ENCODE measurements at places on chromosomes 5 and 9.

GRCh38 chr5:94420885-94421284, 197.5 kb downstream of the KIAA0825 start:
- no peak for DNase-seq

GRCh38 chr9:36914212-36914577, 119.9 kb downstream of the PAX5 start:
- no peak for DNase-seq

DNA sequence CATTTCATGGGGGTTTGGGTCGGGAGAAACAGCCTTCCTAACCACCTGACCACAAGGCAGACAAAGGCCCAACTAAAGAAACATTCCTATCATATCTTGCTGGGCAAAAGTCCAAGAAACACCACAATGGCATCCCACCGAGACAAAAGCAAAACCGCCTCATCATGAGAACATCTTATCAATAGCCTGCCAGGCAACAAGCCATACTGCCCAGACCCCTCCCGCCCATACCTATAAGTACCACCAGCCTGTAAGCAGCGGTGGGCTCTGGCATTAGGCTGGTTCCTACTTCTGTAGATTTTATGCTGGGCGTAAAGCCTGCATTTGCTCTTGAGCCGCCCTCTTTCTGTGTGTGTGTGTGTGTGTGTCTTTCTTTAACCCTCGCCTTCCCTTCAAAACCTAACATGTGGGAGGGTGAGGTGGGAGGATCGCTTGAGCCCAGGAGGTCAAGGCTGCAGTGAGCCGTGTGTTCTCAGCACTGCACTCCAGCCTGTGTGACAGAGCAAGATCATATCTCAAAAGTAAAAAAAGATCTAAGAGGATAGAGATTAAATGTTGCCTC, 56.9 kb downstream of the PDE6A start:
- no peak for DNase-seq

DNA sequence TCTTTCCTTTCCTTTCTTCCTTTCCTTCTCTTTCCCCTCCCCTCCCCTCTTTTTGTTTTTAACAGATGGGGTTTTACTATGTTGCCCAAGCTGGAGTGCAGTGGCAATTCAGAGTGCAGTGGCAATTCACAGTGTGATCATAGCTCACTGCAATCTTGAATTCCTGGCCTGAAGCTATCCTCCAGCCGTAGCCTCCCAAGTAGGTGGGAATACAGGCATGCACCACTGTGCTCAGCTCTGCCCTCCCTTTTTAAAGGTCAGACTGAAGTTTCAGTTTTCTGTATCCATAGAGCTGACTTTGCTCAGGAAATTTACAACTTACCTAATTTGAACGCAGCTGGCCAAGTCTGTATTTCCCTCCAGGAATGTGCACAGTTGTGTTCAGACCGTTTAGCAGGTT, 696 bp downstream of the CCL28 start:
- DNase-seq, result no peak

GRCh38 chr5:133309166-133309795, 257.5 kb downstream of the HSPA4 start:
- DNase-seq, result no peak

DNA sequence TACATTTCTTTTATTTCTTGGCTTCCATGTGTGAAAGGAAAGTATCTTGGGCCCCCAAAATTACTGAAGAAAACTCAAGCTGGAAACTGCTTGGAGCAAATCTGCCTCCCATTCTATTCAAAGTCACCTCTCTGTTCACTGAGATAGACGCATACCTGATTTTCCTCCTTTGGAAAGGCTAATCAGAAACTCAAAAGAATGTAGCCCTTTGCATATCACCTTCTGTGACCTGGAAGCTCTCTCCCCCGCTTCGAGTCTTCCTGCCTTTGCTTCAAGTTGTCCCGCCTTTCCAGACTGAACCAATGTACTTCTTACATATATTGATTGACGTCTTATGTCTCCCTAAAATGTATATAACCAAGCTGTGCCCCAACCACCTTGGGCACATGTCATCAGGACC, 5.0 kb upstream of the RXFP3 start:
- DNase-seq, result no peak

- DNase-seq, result no peak
Observed at GRCh38 chr9:106092083-106092482, 397.7 kb downstream of the TMEM38B start.

GRCh38 chr9:71121275-71122021, at the start of gene TRPM3:
TSS of gene TRPM3 (minus strand) at chr9:71121621. CDS start at chr9:71121354, 267 bp downstream.
- no peak for DNase-seq

DNA sequence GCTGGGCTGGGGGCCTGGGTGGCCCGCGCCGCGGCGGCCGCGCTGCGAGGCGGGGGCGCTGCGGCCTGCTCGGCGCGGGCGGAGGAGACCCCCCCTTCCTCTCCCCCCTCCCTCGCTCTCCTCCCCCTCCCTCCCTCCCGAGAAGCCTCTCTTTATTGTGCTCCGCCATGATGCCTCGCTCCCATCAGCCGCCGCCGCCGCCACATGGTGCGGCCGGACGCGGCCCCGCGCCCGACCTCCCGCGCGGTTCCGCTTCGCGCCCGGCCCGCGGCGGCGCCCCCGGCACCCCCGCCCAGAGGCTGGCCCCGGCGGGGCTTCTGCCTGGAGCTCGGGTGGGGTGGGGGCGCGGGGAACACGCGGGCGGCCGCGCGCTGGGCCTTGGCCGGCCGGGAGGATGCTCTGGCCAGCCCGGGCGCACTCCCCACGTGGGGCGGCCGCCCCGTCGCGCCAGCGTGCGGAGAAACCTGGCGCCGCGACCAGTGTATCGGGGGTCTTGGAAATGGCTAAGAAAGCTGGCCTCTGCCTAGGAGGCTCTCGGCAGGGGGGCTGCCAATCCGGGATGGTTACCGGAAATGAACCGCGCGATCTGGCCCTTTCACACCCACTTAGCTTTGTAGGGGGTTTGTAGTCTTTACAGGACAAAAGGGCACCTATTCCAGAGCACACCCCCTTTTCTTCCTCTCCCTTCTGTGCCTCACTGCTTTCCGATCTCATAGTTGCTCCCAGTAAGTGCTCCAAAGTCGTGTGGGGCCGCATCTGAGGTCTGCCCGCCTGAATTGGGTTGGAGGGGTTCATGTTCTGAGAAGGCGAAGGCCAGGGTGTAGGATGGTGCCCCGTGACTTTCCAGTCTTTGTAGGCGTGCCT, 1.0 kb downstream of the SET start:
- DNase-seq, result no peak

DNA sequence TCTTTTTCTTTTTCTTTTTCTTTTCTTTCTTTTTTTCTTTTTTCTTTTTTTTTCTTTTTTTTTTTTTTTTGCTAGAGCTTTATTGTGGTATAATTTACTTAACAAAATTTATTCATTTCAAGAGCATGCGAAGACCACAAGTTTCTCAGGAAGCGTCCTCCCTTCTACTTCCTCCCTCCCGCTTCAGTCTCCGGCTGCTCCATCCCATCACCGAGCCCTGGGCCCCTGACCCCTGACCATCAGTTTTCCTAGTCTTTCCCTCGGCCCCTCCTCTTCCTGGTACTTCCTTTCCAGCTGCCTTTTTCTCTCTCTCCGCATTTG, 34.7 kb downstream of the C9orf152 start:
- no peak for DNase-seq

- no peak for DNase-seq
Observed at GRCh38 chr5:172193872-172194271, at the start of gene EFCAB9. TSS of gene EFCAB9 (plus strand) at chr5:172194172. CDS start at chr5:172194173, 1 bp downstream.

- DNase-seq, result no peak
Observed at GRCh38 chr9:114015607-114016006, 62.5 kb downstream of the AMBP start.

DNA sequence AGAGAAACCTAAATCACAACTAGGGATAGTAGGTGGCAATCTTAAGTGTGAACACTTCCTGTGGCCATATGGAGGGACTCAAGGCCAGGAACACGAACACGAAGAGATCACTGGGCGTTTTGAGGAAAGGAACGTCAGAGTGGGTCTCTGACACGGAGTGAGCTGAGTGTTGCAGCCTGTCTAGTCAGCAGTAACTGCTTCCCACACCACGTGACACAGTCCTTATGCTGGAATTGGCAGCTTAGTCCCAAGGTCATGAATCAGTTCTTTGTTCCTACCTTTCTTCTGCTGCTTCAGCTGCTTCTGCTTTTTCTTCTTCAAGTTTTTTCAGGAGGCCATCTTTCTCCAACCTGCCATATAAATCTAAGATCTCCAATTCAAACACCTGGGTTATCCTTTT, 18.2 kb downstream of the SPACA9 start:
- no peak for DNase-seq

- no peak for DNase-seq
Observed at GRCh38 chr5:172695232-172696054, 54.4 kb downstream of the NEURL1B start.

- DNase-seq, result no peak
Observed at GRCh38 chr9:106689089-106689488, 173.9 kb upstream of the ZNF462 start.

- no peak for DNase-seq
Observed at GRCh38 chr5:68534956-68535520, 319.5 kb downstream of the PIK3R1 start.

- DNase-seq, result no peak
Observed at GRCh38 chr9:14935964-14936363, 25.7 kb upstream of the FREM1 start.

GRCh38 chr9:15218994-15219393, 88.0 kb downstream of the TTC39B start:
- DNase-seq, result no peak

GRCh38 chr9:130633336-130634190, 30.8 kb upstream of the PRDM12 start:
- DNase-seq, result no peak

- DNase-seq, result no peak
Observed at GRCh38 chr5:127887282-127887681, 184.1 kb downstream of the CCDC192 start.

DNA sequence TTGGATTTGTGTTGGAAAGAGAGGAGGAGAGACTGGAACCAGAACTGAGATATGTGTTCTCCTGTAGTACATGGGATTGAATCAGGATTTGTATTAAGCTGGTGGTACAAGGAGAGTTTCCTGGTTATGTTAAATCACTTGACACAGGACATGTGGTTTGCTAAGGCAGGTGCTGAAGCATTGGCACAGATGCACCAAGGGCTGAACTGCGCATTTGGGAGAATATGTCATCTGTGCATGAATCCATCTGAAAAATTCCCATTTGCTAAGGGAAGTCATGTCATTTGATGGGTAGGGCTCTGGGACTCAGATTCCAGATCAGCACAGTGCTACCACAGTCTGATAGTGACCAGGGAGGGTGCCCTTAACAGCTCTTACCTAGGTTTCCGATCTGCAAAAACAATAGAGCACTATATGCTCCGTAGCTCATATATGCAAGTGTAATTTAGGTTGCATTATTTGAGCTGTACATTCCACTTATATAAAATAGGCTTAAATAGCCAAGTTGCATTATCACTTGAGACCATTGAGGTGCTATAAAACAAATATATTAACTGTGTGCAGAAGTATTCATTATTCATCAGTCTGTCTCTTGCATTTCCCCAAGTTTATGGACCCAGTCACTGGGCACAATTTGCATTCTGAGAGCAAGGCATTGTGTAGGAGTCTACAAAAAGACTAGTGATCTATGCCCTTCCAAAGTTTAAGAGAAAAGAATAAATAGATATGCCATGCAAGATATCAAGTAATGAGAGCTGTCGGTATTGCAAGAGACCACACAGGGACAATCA, 55.2 kb downstream of the ADAMTS16 start:
- DNase-seq, result no peak

DNA sequence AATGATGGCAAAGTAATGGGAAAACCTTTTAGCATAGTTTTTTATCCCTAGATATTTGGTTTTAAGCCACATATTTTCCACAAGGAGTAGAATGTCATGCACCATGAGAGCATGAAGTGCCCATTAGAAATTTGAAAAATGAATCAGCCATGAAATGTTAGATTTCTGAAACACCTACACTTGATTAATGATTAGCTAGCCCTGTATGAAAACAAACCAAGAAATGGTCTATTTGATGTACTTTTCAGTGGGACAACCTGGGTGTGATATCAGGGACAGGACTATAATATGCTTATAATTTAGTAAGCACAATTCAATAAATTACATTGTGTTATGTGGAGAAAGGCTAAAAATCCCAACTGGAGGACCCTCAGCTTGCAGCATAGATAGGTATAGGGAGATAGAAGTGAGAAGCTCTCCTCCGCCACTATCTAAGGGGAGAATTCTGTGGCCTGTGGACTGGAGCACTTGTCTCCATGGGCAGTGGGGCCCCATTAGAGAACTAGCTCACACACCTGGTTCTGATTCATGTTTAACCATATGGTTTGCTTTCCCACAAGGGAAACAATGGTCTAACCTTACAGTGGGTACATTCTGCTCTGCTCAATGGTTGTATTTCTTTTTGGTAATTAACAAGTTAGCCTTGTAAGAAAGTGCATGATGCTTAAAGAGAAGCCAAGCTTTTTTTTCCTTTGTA, 35.2 kb downstream of the NUP214 start:
- no peak for DNase-seq

- DNase-seq, result no peak
Observed at GRCh38 chr5:120037451-120037850, 408.1 kb downstream of the FAM170A start.

DNA sequence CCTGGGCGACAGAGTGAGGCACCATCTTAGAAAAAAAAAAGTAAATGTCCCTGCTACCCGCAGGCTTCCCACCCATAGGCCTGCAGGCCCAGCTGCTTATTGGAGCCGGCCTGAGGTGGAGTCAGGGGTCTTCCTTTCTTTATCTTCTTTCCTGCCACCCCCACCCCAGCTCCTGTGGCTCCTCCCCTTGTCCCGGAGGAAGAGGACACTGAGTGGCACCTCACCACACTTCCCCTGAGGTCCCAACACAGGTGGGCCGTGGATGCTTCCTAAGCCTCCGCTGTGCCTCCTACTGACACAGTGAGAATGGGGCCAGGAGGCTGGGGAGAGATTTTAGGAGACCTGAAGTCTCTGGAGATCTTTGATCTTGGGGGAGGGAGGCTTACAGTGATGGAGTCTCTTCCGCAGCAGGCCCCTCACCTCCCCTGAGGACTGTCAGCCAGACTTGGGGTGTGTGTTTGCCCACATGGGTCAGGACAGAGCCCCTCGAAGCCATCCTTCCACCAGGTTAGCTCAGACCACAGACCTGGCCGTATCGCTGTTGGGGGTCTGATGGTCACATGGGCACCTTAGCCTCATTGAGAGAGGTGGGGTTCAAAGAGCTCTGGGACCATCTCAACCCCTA, 135.4 kb upstream of the IER5L start:
- DNase-seq, result no peak

DNA sequence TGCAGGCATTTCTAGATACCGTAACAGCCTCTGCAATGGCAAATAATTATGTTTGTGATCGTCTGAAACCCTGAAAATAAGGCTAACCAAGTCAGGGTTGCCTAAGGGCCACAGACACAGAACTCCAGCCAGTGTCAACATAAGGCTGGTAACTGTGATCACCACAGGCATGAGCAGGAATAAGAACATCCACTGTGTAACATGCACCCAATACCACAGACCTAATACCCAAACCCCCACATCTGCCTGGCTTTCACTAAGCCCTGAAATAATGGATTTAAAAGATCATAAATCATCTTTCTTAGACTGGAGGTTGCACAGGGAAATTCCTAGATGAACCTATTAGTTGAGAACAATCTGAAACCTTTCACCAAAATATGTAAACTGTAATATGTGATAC, 394.5 kb downstream of the NFIB start:
- no peak for DNase-seq

Data from stimulated activated CD8-positive, alpha-beta memory T cell treated with anti-CD3 and anti-CD28 coated beads, Interleukin-7, amount 100 ng/mL, for 24 hours (primary cell).